NT2/D1 (cell line): ENCODE measurements at places on chromosomes 2 and 18.

GRCh38 chr2:178756843-178757242, 50.4 kb downstream of the TTN start:
- no peak for DNase-seq

GRCh38 chr18:68840554-68841263, 42.8 kb downstream of the CCDC102B start:
- DNase-seq = peak; percentile 22

GRCh38 chr18:56974141-56974540, 172.7 kb upstream of the BOD1L2 start:
- no peak for DNase-seq

DNA sequence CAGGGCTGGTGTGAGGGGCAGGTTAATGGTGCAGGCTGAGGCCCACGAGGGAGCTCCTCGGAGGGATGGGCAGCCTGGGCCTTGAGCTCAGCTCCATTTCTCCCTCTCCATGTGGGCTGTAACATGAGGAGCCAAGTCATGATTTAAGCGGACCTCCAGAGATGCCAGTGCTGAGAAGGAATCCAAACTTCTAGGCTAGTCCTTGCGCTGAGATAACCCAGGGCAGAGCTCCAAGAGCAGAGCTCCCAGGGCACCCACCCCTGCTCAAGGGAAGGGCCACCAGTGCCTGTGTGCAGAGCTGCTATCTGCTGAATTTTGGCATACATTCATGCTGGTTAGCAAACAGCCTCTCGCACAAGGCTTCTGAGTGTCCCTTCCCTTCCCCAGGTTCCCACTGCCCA, 95.1 kb downstream of the MRO start:
- DNase-seq = no peak

- DNase-seq = no peak
Measured at GRCh38 chr18:41060967-41061366, 894.1 kb upstream of the PIK3C3 start.

- DNase-seq = no peak
Measured at GRCh38 chr2:238633426-238634328, 206.9 kb downstream of the ASB1 start.

GRCh38 chr18:36735130-36735529, 93.7 kb downstream of the TPGS2 start:
- no peak for DNase-seq

- DNase-seq = no peak
Measured at GRCh38 chr18:66534110-66534509, 69.8 kb downstream of the CDH19 start.

GRCh38 chr2:120001471-120001870, 11.4 kb upstream of the EPB41L5 start:
- no peak for DNase-seq

DNA sequence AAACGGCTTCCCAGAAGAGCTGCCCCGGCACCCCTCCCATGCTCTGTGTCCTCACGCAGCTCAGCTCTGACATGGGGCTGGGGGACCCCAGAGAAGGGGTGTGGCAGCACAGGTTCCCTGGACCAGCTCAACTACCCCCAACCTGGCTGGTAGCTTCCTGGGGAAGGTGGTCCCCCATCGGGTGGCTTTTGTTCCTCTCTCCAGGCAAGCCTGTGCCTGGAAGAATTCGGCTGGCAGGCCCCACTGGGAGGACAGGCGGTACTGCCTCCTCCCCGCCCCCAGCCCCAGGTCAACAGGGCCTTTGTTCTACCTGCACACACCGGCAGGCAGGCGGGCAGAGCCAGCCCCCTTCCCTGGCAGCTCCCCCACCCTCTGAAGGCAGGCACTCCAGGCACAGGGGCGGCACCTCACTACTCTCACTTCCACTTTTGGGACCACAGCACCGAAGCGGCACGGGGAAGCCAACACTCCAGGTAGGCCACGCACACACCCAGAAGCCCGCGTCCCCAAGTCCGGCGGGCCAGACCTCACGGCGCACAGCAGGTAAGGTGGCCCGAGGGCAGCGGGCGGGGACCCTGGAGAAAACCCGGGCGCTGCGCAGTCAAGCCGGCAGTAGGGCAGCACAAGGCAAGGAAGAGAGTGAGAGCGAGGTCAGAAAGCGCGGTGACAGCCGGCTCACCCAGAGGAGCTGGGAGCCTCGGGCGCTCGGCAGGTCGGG, 1.3 kb downstream of the HS6ST1 start:
- no peak for DNase-seq

GRCh38 chr2:239365782-239366435, 34.9 kb downstream of the HDAC4 start:
- no peak for DNase-seq

GRCh38 chr2:215658635-215659305, 222.9 kb upstream of the FN1 start:
- DNase-seq = no peak

GRCh38 chr2:67446491-67446911, 49.4 kb downstream of the ETAA1 start:
- no peak for DNase-seq

- no peak for DNase-seq
Measured at GRCh38 chr2:151344906-151345305, 12.5 kb upstream of the TNFAIP6 start.

DNA sequence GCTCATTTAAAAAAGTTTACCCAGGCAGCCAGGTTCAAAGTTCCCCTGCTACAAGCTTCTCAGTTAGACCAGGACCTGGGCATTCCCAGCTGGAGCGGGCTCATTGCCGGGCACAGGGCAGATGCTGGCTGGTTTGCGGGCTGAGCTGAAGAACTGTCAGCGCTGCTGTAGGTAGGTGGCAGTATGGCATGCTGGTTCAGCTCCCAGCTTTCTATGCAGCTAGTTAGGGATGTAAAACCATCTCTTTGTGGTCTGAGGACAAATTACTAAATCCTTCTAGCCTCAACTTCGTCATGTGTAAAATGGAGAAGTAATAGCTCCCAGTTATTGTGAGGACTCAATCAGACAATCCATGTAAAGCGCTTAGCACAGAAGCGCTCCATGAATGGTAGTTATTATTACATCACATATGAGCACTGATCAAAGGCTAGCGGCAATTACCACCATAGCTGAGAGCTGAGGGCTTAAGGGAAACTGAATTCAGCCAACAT, 2.4 kb upstream of the LDLRAD4 start:
- peak; percentile 43 for DNase-seq

DNA sequence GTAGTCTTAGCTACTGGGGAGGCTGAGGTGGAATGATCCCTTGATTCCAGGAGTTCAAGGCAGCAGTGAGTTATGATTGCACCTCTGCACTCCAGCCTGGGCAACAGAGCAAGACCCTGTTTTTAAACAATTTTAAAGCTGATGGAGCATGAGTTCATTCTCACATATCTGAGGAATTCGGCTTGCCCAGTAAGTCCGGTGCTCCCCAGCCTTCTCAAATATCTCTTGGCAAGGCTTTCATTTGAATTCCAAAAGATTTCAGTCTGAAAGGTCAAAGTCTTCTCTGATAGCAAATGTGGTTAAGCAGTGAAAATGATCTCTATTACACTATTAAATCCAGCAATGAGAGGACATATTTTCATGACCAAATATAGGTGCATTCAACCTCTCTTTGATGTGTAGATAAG, 27.9 kb downstream of the PIEZO2 start:
- DNase-seq = no peak

GRCh38 chr2:75882530-75882929, 171.8 kb upstream of the GCFC2 start:
- DNase-seq = no peak

- DNase-seq = no peak
Measured at GRCh38 chr18:44696892-44697291, 16.2 kb downstream of the SETBP1 start.

- DNase-seq = no peak
Measured at GRCh38 chr18:41864216-41864615, 90.8 kb upstream of the PIK3C3 start.

DNA sequence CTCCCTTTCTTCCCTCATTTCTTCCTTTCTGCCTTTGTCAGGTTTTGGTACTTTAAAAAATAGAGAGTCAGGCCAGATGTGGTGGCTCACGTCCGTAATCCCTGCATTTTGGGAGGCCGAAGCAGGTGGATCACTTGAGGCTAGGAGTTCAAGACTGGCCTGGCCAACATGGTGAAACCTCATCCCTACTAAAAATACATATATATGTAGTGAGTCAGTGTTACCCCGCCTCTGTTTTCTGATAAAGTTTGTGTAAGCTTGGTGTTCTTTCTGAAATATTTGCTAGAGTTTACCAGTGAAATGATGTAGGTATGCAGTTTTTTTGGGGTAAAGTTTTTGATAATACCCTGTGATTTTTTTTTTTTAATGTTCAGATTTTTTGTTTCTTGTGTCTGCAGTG, 58.8 kb downstream of the DGKD start:
- DNase-seq = no peak

- no peak for DNase-seq
Measured at GRCh38 chr2:120693121-120693520, 42.5 kb upstream of the GLI2 start.

GRCh38 chr18:79606621-79607331, 72.8 kb upstream of the CTDP1 start:
- DNase-seq = no peak
